Fibroblast of the aortic adventitia (primary cell): ENCODE measurements at places on chromosomes 5 and 9. TPM values are rescaled to one million over a fixed set of nuclear protein-coding genes. Genes with fewer than 3 reads are reported as not detected.

Gene DIRAS2
- total RNA-seq: 1.6 TPM in 1 of 2 replicates, not detected in the other

Gene MCCC2
- total RNA-seq: 13.1 and 23.3 TPM in 2 replicates

Gene PTGS1
- total RNA-seq: 6.3 and 173 TPM in 2 replicates

Gene TAF11L5
- total RNA-seq: not detected in 2 replicates

Gene SPINK7
- 0.41 TPM in 1 of 2 replicates, not detected in the other for total RNA-seq

Gene LECT2
- total RNA-seq: not detected in 2 replicates

Gene MYOT
- not detected in 2 replicates for total RNA-seq
